HuH-7.5 (cell line): ENCODE measurements at places on chromosomes 5 and 9.

GRCh38 chr9:89804766-89805531 lies 200.1 kb downstream of the GADD45G start:
- DNase-seq = no peak

DNA sequence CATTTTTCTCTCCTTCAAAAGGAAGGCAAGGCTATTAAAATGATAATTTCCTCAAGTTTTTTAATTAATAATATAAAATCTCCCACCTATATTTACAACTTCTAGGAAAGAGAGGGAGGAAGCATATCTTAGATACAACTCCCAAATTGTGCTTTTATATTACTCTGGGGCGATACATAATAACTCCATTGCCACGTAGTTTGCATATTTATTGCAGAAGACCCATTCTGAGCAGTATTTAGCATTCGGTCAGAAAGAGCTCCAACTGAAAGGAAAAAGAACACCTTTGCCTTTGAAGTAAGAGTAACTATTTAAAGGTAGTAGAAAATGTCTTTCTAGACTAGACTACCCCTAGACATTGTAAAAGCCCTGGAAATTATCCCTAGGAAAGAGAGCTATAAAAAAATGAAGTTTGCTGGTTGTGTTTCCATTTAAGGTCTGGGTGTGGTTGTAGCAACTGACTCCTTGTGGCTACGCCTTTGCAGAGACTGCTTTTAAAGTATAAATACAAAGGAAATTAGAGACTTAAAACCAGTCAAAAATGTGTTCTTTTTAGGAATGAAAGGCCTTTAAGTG lies 566.1 kb downstream of the ZNF608 start:
- no peak for DNase-seq

GRCh38 chr5:15943487-15943886 lies 236.1 kb downstream of the MARCHF11 start:
- no peak for DNase-seq

DNA sequence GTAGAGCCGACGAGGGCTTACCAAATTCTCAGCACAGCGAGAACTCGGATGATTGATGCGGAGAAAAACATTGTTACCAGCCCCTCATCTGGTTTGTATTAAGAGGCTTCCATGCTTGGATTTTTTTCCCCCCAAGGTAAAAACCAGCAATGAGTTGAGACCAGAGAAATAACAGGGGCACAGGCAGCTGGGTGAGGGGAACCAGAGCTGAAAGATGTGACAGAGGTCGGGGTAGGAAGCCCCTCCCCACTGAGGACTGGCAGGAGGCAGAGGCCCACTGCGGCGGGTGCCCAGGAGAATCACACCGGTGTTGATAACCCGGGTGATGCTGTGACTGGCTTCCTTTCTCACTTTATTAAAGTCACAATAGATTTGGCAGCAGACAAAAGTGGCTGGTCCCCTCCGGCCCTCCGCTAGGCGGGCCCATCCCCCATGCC lies 116.5 kb upstream of the PHYKPL start:
- no peak for DNase-seq

DNA sequence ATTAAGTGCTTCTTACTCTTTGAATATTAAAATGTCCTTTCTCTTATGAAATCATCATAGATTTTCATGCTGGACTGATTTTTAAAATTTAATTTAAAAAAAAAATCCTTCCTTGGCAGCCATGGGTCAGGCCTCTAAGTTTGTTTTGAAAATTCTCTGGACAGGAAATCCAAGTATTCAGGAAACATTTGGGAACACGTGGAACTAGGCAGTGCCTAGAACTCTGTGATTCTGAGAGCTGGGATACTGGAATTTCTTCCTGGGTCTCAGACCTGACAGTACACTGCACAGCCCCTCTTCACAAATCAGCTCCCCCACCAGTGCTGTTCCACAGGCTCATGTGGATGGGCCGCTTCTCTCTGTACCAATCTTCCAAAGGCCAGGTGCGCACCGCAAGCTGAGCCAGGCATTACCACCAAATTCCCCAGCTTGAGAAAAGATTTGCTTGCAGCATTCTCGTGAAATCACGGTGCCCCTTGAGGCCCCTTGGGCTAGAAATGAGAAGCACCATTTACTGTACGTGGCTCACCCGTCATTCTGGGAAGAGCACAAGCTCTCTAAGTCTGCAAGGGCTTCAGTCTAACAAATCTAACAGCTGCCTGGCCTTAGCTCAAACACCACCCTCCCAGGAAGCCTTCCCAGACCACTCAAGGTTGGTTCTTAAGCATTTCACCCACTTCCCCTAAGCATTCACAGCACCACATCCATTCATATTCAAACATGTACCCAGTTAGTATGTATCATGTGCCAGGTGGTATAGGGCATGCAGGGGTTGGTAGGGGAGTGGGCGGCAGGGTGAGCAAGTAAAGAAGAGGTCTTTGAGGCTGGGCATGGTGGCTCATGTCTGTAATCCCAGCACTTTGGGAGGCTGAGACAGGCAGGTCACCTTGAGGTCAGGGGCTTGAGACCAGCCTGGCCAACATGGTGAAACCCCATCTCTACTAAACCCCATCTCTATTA lies 26.5 kb downstream of the B4GALT1 start:
- no peak for DNase-seq

DNA sequence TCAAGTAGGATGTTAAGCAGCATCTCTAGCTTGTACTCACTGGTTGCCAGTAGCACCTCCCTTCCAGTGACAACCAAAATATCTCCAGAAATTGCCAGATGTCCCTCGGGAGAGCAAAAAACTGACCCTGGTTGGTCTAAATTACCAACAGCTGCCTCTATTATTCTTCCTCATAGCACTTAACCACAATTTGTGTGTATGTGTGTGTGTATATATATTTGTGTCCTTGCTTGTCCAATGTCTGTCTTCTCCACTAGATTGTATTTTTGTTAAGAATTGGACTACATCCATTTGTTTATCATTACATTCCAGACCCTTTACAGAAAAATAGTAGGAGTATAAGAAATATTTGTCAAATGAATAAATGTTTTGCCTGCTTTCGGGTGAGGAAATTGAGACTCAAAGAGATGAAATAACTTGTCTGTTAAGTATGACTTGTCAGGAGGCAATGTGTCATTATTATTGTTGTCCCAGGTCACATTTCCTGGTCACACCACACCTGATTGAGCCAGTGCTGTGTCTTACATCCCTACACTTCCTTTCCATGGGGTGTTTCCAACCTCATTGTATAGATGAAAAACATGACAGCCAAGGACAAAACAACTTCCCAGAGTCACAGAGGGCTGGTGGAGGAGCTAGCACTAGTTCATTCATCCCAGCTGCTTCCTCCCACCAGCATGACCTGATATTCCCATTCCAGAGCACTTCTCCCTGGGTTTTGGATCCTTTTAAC lies 11.4 kb upstream of the GRPEL2 start:
- no peak for DNase-seq

- DNase-seq = no peak
Observed at GRCh38 chr9:122309861-122310260, 45.2 kb downstream of the MRRF start.

- DNase-seq = no peak
Observed at GRCh38 chr9:68551191-68551590, 10.5 kb upstream of the TMEM252 start.

GRCh38 chr9:93183663-93184431 lies at the start of gene WNK2:
WNK2 (plus strand) TSS chr9:93184139; CDS start chr9:93184930, 791 bp downstream.
- DNase-seq = peak; percentile 95

DNA sequence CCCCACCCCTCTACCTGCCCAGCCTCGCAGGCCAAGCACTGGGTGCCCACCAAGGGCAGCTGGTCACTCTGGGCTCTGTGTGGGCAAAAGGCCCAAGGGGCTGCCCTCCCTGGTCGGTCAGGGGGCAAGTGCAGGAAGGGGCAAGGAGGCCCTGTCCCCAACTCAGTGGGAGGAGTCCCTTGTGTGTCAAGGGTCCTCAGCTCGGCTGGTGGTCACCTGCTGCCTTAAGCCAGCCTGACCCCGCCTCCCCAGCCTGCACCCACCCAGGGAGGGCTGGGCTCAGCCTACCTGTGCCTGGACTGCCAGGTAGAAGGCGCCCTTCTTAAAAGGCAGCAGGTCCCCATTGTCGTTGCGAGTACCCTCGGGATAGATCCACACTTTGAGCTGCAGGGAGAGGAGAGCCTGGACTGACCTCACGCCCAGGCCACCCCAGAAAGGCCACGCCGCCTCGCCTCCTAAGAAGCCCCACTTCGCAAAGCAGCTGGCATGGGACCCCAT lies 10.9 kb downstream of the AGPAT2 start:
- no peak for DNase-seq

- peak; percentile 59 for DNase-seq
Observed at GRCh38 chr5:157312492-157312891, 46.6 kb downstream of the CYFIP2 start.

GRCh38 chr5:180332051-180332517 lies 21.1 kb downstream of the GFPT2 start:
- no peak for DNase-seq

DNA sequence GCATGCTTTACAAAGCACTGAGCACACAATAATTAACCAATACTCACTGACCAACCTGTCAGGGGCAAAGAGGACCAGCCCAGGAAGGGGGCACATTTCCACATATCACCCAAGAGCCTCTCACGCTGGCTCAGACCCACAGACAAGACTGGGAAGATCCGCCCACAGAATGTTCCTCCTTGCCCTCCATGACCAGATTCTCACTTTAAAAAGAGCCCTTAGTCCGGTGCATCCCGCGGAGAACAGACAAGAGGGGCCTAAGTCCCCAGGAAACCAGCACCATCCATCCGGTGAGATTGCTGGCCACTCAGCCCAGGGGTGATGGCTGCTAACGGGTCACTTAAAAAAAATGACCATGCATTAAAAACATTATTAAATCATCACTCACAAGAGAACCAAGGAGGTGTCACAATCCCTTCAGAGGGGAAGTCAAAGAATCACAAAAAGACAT lies 32.9 kb downstream of the SEMA4D start:
- no peak for DNase-seq

DNA sequence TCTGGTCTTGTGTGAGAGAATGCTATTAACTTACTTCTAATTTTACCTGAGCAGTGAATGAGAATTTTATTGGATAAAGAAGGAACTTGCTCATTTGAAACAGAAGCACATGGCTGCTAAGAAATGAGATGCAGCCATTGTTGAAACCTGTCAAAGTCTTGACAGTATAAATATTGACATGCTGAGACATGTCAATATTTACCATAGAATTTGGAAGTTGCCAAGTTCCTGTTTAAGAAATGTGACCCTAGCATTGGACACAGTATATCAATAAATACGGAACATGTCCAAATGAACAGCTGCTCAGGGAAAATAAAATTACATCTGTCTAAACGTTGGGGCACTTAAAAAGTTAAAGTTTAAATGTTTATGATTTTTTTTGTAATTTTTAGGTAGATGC lies 7.8 kb downstream of the XRCC4 start:
- DNase-seq = no peak

GRCh38 chr5:172694061-172694460 lies 53.0 kb downstream of the NEURL1B start:
- no peak for DNase-seq

- no peak for DNase-seq
Observed at GRCh38 chr9:129968690-129969485, 74.1 kb downstream of the FNBP1 start.

DNA sequence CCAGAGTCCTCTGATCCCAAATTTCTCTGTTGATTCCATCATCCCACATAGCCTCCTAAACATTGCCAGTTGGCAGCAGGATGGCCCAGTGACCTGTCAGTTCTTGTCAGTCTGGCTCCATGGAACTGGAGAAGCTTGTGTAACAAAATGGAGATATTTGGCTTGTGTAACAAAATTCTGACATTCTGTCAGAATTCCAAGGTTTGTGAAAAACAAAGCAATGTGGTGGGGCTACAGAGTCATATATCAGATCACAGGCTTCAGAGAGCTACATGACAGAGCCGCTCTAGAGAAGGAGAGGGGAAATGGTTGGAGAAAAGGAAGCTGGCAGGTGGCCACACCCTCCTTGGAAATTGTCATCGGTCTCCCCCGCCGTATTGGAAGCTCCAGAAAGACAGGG lies 75.4 kb upstream of the MAN2A1 start:
- DNase-seq = no peak
